ENCODE measurements at places on chromosomes 7 and 10.

DNA sequence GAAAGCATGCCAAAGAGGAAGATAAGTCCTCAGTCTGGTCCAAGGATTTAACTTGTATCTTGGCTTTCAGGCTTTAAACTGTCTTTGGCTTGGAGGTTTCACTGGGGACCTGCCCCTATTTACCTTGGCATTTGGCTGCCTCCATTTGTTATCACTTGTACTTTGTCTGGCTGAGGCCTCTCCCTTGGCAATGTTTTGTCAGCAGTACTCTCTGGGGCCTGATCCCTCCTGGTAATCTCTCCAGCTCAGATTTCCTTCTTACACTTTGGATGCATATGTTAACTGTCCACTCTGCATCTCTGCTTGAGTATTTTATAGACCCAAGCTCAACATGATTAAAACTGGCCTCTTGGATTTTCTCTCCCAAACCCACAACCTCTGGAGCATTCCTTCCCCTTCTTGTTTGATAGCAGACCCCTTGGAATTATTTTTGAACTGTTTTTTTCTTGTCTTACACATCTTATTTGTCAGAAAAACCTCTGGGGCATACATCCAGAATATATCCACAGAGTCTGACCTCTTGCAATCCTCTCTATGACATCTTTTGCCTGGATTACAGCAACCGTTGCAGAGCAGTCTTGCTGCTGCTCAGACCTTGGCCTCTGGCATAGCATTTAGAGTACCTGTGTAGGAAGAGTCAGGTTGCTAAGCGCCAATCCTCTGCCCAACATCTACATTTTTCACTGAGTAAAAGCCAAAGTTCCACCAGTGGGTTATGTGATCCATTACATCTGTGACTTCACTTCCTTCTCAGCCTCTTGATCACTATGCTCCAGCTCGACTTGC, 35.2 kb downstream of the ZNF487 start:
- ATAC-seq = no peak

- ATAC-seq = no peak
These were observed 17.4 kb downstream of the IRF5 start for GRCh38 chr7:128954830-128955802.

DNA sequence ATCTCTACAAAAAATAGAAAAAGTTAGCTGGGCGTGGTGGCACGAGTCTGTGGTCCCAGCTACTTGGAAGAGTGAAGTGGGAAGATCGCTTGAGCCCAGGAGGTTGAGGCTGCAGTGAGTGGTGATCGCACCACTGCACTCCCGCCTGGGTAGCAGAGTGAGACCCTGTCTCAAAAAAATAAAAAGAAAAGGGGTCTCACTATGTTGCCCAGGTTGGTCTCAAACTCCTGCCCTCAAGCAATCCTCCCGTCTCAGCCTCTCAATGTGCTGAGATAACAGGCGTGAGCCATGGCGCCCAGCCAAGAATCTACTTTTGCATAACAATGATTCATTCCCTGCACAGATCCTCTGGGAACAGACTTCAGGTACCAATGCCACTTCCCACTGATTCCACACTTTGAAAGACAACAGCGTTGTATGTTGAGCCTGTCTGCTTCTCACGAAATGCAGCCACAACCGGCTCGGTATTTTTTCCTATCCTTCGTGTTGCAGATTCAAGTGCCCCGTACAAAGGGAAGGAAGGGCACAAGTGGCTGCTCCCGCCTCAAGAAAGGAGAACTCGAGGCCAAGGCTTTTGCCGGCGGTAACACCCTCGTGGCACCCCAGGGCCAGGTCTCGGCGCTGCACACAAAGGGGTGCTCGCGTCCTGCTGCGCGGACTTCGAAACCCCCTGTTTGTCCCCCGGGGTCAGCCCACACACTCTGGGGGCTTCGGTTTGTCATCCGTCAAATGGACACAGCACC, 745 bp downstream of the DAGLB start:
- ATAC-seq = peak; percentile 33

DNA sequence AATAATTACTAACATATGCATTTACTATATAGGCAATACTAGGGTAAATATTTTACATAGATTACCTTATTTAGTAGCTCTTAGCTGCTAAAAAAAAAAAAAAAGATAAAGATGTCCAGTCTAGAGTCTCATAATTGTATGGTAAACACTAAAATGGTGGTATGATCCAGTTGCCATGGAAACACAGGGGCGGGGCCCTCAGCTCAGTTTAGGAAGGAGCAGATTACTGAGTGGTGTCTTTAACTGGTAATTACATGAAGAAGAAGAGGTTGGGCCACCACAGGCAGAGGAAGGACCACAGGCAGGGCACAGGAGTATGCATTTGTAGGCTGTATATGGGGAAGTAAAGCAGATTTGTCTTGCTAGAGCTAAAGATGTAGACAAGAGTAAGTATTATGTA, 43.7 kb downstream of the ITGB8 start:
- no peak for ATAC-seq

DNA sequence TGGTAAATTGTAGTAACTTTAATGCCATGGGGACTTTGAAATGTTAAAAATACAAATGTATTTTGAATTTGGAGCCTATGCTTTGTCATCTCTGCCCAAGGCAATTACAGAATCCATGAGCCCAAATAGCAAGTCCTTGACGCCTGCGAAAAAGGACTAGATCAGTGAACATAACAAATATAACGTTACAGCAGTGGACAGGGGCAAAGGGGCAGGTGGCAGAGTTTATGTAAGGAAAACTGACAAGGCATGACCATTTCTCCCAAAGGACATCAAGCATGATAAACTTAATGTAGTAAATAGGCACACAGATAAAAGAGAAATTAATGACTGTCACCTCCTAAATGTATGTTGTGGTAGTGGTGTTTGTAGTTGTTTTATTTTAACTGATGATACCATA, 297.1 kb downstream of the LRRTM3 start:
- no peak for ATAC-seq

All from esophagus mucosa (tissue), 1 donor.